Fibroblast of pulmonary artery (primary cell): ENCODE measurements at places on chromosomes 3 and 15.

GRCh38 chr15:57251941-57252340 is 124.4 kb upstream of the CGNL1 start:
- peak; percentile 56 for DNase-seq

GRCh38 chr15:72685301-72685924 is 569 bp downstream of the HIGD2B start:
- peak; percentile 16 for DNase-seq

GRCh38 chr15:80423215-80423614 is 19.0 kb downstream of the ARNT2 start:
- peak; percentile 14 for DNase-seq

DNA sequence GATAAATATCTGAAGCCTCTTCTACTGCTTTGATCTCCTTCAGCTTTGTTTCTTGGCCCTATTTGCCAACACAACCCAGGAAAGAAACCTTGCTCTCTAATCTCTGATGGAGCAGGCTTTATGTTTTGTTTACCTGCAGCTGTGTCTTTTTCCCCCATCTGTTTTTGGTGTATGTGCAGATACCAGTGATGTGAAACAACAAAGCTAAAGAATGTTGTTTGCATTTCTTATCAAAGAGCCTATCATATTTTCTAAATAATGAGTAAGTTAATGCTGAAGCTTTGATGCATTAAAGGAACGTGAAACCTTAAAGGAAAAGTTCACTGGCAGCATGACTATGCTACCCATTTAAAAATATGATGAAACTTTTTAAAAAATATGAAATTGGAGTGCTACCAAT is 238.4 kb downstream of the NEK10 start:
- DNase-seq, result no peak

DNA sequence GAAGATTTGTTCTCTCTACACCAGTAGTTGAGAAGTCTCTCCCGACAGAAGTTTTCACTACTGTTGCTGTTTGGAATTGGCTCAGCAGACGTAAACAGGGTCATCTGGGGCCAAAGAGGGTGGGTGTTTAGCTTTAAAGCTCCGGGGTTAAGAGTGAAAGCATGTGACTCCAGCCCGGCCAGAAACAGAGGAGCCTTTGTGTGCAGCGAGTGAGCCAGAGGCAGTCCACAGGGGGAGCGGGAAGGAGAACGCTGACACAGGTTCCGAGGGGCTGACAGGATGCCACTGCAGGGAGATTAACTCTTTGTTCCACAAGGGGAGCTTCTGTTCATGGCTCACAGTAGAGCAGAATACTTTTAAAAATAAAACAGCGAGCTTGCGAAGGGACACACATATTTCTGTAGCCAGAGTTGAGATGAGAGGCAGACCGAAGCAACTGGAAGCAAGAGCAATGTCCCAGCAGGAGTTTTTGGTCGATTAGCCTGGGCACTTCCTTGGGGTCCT is 26.9 kb downstream of the BMF start:
- peak; percentile 86 for DNase-seq

DNA sequence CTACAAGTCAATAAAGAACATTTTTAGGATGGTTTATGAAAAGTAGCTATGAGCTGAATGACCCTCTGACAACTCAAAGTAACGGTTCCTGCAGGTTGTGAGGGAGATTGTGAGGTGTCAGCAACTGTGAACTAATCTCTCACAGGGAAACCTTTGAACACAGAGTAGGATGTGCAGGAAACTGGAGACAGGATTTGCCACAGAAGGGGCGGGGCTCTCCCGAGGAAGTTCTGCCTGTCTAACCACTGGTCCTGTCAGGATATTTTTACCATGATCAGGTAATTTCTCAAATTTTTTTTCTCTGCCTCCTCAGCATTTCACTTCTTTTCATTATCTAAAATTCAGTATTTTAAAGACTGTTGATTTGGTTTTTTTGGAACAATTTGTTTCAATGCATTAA is 33.3 kb downstream of the LEO1 start:
- DNase-seq, result no peak

DNA sequence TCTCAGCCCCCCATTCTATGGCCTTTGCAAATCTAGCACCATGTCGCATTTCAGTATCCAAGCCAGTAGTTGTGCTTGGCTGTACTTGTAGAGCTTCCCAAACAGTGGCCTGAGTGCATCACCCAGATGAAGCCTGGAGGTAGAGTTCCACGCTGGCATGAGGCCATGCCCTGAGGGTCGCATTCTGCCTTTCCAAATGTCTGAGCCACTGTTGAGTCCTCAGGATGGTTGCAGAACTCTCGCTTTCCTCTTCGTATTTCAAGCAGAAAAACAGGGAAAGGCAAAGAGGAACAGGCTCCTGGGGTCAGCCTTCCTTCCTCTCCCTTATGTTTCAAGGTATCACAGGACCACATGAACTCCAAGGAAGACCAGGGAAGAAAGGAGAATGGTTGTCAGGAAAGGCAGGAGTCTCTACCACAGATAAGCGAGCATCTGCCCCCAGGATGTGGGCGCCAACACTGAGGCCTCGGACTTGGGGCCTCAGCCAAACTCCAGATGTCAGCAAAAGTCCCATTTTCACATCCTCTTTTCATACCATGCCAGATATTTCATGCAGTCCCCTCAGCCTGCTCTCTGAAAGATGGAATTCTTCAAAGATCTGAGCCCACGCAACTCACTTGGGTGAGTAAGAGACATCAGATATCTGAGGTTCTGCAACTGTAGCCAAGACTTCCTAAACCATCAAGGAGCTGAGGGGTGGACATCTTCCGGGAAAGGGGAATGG is 19.4 kb upstream of the PRR20G start:
- DNase-seq, result no peak

GRCh38 chr15:57767481-57767880 is 61.0 kb downstream of the POLR2M start:
- DNase-seq, result no peak

- no peak for DNase-seq
These were observed 324.6 kb downstream of the EPHA6 start for GRCh38 chr3:97138914-97139541.

DNA sequence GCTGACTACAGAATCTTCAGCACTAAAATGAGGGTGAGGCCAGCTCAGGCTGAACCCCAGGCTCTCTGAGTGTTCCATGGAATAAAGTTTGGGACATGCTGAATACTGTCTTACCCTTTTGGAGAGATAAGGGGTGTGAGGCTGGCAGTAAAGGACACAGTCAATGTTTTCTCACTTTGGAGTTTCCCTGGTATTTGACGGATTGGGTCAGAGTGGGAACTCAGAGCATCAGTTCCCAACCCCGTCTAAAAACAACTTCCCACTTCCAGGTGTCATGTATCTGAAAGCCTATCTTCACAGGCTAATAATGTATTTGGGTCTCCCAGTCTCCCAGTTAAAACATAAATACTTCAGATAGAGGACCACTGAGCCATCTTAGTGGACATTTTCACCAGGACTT is 180.7 kb downstream of the TLE3 start:
- DNase-seq, result no peak

DNA sequence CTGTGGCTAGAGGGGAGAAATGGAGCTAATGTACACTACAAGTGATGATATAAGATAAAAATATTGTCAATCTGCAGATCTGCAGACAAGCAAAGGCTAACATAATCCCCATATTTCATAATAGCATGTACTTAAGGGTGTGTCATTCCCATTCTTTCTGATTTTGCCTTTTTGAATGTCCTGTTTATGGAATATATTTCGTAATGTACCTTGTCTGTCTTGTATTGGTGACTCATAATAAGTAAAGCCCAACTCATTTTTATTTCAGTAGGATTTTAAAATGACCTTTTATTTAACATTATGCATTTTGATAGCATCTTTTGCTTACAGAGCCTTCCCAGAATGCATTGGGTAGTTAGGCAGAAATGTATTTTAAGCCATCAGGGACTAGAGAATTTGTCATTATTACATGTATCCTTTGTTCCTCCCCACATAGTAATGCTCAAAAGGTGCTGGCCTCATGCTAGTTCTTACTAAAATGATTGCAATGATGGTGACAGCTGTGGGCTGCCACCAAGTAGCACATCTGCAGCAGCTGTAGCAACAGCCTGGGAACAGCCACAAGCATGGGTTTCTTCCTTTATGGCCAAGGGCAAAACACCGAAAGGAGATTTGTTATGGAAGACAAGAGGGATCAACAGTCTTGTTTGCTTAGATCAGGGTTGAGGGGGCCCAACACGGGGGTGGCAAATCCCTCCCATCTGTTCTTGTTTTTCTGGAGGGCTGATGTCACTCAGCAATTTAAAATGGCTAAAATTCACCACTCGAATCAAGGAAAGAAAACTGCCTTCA is 188.5 kb downstream of the CADPS start:
- DNase-seq, result peak; percentile 54

GRCh38 chr3:170323331-170323730 is 34.2 kb upstream of the SKIL start:
- no peak for DNase-seq

- no peak for DNase-seq
These were observed 6.9 kb upstream of the CACNA2D2 start for GRCh38 chr3:50510325-50510724.

DNA sequence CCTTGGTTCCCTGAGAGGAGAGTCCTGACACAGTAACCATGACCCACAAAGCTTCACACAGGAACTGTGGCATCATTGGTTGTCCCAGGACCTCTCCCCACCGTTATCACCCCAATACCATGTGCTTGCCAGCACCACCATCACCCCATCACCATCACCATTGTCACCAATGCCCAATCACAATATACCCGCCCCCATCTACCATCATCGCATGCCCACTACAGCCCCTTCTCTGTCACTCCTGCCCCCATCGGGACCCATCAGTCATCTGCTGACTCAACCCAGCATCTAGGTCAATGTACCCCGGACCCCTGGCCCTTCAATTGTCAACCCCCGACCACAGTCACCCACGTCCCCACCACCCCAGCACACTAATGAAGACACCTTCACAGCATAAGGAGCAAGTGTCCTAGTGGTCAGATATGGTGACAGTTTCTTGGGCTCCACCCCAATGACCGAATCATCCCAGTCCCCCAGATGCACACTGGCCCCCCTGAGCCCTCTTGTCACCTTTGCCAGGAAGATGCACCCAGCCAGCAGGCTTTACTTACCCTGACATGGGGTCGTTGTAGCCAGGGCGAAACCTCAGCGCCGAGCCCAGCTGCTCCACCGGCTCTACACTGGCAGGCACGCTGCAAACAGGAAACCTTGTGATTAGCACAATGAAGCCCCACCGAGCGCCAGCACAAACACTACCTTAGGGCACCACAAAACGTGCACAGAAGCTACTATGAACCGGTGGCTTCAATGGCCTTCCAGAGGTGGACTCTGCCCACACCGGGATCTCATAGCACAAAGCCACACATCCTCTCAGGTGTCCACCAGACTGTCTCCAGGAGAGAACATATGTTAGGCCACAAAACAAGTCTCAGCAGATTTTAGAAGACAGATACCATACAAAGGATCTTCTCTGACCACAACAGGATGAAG is 25.1 kb downstream of the SHISA5 start:
- DNase-seq, result no peak

DNA sequence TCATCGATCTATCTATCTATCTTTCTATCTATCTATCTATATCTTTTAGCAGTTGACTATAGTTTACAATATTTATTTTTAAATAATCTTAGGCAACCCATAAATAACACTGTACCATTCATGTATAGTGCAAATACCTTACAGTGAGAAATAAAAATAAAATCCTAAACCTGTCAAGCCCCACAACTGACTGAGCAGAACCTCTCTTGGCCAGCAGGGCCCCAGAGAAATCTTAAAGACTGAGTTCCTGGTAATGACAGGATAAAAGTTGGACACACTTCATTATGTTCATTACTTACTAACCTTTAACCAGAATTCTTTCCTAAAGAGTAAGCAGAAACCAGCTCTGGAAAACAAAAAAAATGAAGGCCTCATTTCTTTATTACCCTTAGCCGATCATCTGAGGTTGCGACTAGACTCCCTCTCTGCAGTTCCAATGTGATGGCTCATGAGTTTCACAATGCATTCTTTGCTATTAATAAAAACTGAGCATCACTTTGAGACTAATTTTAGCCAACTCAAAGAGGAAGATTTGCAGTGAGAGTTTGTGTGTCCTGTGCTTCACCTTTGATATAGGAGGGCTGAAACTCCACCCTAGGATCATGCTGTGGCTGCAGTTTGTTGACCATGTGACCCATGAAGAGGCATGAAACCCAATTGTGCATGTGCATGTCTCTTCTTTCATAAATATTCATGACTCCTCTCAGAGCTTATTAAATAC is 1072.0 kb downstream of the NSUN3 start:
- no peak for DNase-seq

DNA sequence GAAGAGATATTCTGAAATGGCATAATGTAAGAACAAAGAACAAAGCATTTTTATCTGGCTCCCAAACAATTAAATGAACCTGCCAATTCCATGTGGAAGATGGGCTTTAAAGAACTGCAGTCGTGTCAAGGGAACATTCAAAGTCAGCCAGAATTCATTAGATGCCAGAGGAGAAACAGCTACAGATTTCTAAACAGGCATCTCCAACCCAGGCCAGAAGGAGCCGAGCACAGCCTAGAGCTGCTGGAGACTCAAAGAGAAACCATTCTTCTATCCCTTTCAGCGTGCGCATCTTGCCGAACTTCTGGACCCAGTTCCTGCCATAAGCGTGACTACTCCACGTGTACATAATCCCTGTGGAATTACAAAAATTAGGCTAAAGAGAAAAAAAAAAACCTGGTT is 60.4 kb downstream of the MB21D2 start:
- no peak for DNase-seq

DNA sequence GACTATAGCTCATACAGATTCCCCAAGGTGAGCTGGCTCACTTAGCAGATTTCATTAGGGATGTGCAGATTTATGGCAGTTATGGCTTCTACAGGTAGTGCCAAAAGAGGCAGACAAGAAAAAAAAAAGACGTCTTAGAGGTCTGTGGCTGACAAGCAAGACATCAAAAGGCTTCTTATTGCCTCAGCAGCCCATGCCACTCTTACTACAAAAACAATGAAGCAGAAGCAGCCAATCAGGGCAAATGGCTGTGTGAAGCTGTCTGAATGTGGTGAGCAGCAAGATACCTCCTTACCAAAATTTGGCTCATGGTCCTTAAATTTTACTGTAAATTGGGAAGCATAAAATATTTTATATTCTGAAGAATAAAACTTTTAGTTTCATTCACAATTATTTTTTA is 557.5 kb upstream of the GOLIM4 start:
- no peak for DNase-seq

DNA sequence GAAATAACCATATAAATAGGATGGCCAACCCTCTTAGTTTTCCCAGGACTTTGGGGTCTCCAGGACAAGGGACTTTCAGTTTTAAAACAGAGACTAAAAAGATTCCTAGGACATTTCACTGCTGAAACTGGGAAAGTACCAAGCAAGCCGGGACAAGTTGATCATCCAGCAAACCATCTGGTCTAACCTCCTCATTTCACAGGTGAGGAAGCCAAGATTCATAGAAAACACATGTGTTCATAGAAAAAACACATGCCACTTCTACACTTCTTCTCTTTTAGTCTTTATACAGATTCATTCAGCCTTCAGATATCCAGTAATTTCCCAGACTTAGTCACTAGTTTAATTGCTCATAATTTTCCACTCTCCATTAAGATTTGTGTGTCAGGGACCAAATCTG is 165.6 kb upstream of the CCDC54 start:
- no peak for DNase-seq

GRCh38 chr3:81742581-81742980 is 18.9 kb downstream of the GBE1 start:
- peak; percentile 23 for DNase-seq

- no peak for DNase-seq
These were observed 26.3 kb downstream of the TNK2 start for GRCh38 chr3:195882002-195882441.
